ENCODE measurements at places on chromosomes 4 and X. TPM values are rescaled to one million over a fixed set of nuclear protein-coding genes. Genes with fewer than 3 reads are reported as not detected.

DNA sequence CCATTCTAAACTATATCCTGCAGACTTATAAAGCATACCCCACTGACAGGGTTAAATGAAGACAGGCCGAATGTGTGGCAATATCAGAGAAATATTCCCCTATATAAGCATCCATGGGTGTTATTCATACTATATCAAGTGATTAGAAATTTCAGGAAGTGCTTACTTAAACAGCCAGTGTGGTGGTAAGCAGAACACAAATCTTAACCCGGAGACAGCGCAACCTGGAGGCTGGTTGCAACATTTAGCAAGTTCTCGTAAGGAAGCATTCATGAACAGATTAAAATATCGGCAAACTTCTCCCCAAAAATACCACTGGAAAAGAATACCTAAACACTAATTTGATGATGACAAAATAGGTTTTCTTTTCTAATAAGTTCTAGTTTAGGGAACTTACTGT is 261.2 kb downstream of the CBLL2 start:
- peaks cover 4% of the 10 kb centered on the region for H3K4me1 ChIP-seq
- H3K27ac ChIP-seq = no peak overlapping the region
- H3K27me3 ChIP-seq = peaks cover 6% of the 10 kb centered on the region
- H3K4me3 ChIP-seq = no peak overlapping the region
- DNase-seq = no peak

Gene TMEM164
- total RNA-seq = 12.4 TPM

Gene CCNB3
- total RNA-seq = 0.48 TPM

DNA sequence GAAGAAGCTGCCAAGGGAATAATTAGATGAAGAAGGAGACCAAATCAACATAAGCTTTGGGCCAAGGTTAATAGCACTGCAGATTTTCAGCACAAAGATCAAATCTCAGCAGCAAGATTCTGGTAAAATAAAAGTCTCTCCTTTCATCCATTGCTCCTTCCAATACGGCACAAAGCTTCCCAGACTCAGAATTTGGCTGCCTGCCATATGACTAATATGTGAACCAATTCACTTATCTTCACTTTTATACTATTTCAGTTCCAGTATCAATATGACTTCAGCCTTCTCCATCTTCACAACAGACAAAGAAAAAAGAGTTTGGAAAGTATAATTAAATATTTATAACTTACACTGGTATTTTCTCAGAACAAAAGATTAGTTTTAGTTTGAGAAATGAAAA is 978.3 kb upstream of the GRID2 start:
- no peak for DNase-seq
- peaks cover 2% of the 10 kb centered on the region for H3K27me3 ChIP-seq
- H3K4me1 ChIP-seq = no peaks in the 10 kb centered on the region
- no peaks in the 10 kb centered on the region for H3K36me3 ChIP-seq

DNA sequence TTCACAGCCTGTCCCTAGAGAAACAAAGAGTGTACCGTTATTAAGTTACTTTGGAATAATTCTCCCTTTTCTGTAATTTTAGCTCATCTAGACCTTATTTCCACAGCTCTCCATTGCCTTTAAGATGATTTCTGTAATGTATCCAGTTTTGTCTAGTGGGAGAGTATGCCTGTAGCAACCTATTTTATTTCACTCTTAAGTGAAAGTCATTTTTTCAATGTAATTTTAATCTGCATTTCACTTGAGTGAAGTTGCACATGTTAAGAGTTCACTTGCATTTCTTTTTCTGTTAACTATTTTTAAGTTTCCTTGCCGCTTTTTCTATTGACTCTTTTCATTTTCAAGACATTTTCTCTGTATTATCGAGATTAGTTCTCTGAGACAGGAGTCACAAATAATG is 46.5 kb downstream of the FANCB start:
- H3K27me3 ChIP-seq = no peaks in the 10 kb centered on the region
- peaks cover 15% of the 10 kb centered on the region for H3K4me1 ChIP-seq
- no peak overlapping the region for H3K4me3 ChIP-seq
- peaks cover 4% of the 10 kb centered on the region for H3K36me3 ChIP-seq

Measured in osteocyte (in vitro differentiated cells).